ENCODE measurements at places on chromosomes 5 and 9.

- DNase-seq: no peak
Measured at GRCh38 chr5:43244823-43245565, 53.0 kb downstream of the NIM1K start.

GRCh38 chr5:56487528-56488115, 254.5 kb upstream of the ANKRD55 start:
- DNase-seq: no peak

DNA sequence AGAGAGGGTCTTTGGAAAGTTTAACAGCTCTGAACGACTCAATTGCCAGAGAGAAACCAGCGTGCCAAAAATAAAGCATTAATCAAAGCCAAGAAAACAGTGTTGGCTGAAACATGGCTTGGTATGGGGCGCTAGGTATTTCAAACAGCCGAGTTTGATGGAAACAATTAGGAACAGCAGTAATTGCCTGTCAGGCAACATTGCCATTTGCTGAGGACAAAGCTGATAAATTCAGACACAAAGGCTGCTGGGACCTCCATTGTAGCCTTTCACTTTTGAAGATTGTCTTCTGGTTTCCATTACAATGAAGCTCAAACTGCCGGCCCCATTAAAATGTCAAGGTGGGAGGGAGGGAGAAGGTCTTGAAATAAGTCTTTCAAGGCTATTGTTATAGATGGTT, 125.4 kb upstream of the SPDL1 start:
- DNase-seq: no peak

DNA sequence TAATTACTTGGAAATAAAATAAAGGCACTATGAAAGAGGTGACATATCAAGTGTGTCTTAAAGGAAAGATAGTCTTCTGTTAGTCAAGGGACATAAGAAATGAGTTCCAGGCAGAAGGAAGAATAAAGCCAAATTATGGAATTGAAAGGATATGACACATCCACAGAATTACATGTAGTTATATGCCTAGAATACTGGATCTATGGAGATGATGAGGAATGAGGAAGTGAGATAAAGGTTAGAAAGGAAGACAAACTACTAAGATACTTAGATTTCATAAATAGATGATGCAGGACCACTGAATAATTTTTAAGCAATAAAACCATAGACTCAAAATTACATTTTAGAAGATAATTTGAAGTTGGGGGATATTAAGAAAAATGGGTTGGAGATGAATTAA, 609.8 kb downstream of the PTPRD start:
- DNase-seq: no peak

DNA sequence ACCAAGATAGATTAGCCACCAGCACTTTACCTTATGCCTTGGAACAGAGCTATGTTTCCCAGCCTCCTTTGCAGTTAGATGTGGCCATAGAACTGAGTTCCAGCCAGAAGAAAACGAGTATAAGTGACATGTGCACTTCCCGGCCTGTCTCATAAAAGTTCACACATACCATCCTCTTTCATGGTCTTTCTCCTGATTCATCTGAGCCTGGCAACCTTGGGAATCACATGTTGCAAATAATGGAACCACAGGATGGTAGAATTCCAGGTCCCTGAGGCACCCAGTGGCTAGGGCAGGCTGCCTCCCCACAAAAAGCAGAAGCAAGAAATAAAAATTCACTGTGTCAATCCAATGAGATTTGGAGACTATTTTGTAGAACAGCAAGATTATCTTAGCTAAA, 128.1 kb downstream of the PDE4D start:
- no peak for DNase-seq

GRCh38 chr5:135025730-135026644, 8.0 kb downstream of the PITX1 start:
- DNase-seq: no peak

GRCh38 chr9:100759215-100759614, 181.3 kb downstream of the CAVIN4 start:
- DNase-seq: no peak

- peak; percentile 72 for DNase-seq
Measured at GRCh38 chr9:121399883-121400607, 30.0 kb upstream of the STOM start.

DNA sequence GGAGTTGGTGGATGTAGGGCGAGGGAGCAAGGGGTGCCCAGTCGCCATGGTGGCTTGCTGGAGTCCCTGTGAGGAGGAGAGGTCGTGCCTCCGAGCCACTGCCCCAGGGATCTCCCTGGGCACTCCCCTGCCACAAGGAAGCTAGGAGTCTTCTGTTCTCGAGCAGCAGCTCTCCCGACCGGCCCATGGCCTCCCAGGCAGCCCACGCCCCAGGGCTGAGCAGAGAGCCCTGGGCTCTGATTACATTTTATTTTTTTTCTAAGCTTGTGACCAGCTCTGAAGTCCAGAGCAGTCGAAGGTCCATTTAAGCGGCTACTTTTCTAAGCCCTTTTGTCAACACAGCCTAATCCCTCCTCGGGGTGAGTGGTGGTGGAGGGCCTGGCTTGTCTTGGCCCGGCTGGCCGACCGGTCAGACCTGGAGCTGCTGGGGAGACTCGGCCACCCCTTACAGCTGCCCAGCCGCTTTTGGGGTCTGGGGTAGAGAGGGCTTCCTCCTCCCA, 2.1 kb downstream of the RXRA start:
- DNase-seq: no peak

- DNase-seq: no peak
Measured at GRCh38 chr5:13567819-13568218, 376.7 kb downstream of the DNAH5 start.

- DNase-seq: no peak
Measured at GRCh38 chr5:116510517-116510916, 64.1 kb downstream of the SEMA6A start.

- no peak for DNase-seq
Measured at GRCh38 chr5:142360607-142361120, 35.8 kb upstream of the SPRY4 start.

DNA sequence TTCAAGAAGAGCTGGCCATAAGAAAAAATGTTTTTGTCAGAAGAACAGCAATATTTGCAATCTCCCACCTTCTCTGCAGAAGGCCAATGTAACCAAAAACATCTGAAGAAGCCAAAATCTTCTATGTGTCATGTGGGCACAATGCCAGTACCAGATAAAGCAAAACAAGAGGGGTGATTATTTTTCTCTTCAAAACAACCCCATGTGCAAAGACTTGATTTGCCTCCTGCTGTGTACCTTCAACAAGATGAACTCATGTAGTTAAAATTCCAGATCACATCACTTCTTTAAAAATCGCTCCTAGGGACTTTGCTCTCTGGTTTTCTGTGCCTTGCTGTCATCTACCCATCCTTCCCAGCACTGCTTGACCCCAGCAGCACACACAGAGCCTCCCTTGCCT, 134.0 kb upstream of the MAP3K1 start:
- DNase-seq: no peak

DNA sequence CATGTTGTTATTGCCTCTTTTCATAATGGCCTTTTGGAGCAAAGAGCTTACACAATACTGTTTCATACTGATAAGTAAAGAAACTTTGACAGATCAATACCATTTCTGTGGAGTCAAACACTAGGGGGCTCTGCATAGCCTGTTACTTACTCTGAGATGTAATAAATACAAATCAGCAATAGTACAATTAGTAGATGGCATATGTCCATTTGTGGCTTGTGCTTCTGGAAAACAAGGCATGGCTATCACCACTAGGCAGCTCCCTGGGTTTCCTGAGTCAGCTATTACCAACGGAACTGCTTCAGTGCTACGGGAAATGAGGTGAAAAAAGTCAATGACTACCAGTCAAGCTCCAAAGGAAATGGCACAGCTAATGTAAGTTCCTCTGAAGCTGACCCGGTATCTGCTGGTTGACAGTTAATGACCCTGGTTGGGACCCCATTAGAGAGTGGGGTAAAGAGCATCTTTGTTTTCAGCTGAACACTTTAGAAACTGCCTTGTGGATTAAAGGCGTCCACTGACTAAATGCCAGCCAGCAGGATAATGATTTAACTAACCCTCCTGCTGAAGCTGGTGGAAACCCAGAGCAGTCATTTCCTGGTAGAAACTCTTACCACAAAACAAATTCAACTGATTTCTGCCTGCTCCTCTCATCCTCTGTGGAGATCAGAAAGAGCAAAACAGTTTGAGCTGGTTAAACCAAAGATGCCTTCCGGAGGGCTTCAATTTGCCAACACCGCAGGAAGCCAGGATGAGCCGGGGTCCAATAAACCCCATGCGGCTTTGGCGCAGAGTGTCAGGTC, 69.0 kb upstream of the FAM169A start:
- DNase-seq: no peak

GRCh38 chr5:180720486-180720885, 19.4 kb downstream of the OR2Y1 start:
- peak; percentile 21 for DNase-seq

GRCh38 chr5:139671096-139671841, 23.1 kb downstream of the CXXC5 start:
- no peak for DNase-seq

- DNase-seq: peak; percentile 61
Measured at GRCh38 chr5:168219515-168220410, 71.7 kb upstream of the WWC1 start.

DNA sequence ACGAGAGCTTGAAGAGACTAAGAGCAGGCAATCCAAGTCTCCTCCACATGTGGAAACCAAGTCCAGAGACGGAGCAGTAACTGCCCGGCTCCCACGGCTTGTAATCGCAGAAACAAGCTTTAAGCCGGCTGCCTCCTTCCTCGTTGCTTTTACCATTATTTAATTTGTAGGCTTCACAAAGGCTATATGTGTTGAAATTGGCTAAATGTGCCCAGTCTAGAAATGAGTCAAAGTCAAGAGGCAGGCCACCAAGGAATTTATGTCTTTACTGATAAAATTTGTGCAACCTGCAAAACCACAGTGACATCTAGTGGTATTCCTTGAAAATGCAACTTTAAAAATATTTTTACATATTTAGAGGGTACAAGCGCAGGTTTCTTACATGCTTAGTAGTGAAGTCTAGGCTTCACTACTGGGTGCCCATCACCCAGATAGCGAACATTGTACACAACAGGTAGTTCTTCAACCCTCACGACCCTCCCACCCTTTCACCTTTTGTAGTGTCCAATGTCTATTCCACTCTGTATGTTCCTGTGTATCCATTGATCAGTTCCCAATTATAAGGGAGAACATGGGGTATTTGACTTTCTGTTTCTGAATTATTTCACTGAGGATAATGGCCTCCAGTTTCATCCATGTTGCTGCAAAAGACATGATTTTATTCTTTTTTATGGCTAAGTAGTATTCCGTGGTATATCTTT, 33.5 kb upstream of the EBF1 start:
- peak; percentile 37 for DNase-seq

DNA sequence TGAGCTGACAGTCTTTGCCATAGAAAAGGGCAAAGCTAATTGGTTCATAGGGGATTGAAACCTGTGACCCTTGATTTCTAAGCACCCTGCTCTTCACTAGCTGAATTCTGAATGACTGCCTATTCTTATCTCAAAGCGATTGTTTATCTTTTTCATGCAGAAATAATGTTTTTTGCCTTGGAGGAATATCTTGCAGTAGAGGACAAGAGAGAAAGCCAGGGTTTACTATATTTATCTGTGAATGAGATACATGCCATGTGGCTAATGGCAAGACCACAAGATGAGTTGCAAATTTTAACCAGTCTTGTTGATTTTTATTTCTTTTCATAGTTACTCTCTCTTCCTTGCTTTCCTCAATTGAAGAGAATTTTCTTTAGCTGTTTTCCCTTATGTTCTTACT, 185.0 kb downstream of the CNTLN start:
- no peak for DNase-seq

DNA sequence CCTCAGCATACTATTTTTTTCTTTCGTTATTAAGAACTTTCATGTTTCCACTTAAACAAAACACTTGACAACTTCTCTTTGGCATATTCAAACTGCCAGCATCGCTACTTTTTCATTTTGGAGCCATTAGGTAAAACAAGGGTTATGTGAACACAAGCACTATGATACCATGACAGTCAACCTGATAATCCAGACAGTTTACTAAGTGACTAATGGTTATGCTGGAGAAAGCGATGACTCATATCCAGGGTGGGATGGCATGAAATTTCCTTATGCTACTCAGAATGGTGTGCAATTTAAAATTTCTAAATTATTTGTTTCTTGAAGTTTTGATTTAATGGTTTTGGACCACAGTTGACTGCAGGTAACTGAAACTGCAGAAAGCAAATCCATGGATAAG, 29.9 kb upstream of the PRSS3 start:
- no peak for DNase-seq

DNA sequence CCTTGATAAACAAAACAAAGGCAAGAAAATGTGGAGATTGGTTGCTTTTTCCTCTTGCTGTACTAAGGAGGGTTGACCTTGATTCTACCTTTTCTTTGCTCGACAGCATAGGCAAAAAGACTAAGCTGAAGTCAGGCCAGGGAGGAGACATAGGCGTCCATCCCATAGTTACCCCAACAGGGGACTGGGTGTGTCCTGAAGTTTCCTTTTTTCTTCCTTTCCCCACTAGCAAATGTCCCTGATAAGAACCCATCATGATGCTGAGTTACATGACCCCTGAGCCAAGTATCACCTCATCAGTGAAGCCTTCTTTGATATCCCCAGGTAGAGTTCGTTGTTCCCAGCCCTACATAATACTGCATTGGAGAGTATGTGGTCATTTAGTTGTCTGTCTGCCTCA, 9.9 kb upstream of the SHROOM1 start:
- DNase-seq: no peak

GRCh38 chr9:133204335-133204992, 4.6 kb downstream of the OBP2B start:
- DNase-seq: no peak

DNA sequence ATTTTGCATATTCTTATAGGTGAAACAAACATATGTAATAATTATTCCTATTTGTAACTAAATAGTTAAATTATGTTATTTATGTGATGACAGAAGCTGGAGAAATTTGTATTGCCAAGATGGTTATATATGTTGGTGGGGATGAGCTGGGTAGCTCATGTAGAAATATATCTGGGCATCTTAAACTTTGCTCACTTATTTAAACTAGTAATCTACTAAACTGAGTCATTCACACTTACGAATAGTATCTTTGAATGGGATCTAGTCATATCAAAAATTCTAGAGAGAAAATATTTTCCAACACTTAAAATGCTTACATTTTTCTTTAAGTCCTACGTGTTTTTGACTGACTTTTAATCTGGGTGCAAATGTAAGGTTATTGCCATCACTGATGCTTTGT, 44.6 kb upstream of the EIF4EBP3 start:
- DNase-seq: no peak

- DNase-seq: no peak
Measured at GRCh38 chr5:119417891-119418605, 34.2 kb upstream of the HSD17B4 start.

GRCh38 chr5:2466966-2467365, 284.5 kb downstream of the IRX2 start:
- DNase-seq: no peak

GRCh38 chr9:86354818-86355309, 654 bp upstream of the TUT7 start:
- no peak for DNase-seq

- DNase-seq: no peak
Measured at GRCh38 chr9:4740388-4740637, 689 bp downstream of the AK3 start.

GRCh38 chr9:133784731-133785561, 46.8 kb upstream of the SARDH start:
- DNase-seq: no peak

Data from thymus (tissue), 14 donors.